ENCODE measurements at places on chromosomes 5 and 9.

GRCh38 chr9:19989213-19989612 lies 200.4 kb upstream of the SLC24A2 start:
- DNase-seq = no peak

DNA sequence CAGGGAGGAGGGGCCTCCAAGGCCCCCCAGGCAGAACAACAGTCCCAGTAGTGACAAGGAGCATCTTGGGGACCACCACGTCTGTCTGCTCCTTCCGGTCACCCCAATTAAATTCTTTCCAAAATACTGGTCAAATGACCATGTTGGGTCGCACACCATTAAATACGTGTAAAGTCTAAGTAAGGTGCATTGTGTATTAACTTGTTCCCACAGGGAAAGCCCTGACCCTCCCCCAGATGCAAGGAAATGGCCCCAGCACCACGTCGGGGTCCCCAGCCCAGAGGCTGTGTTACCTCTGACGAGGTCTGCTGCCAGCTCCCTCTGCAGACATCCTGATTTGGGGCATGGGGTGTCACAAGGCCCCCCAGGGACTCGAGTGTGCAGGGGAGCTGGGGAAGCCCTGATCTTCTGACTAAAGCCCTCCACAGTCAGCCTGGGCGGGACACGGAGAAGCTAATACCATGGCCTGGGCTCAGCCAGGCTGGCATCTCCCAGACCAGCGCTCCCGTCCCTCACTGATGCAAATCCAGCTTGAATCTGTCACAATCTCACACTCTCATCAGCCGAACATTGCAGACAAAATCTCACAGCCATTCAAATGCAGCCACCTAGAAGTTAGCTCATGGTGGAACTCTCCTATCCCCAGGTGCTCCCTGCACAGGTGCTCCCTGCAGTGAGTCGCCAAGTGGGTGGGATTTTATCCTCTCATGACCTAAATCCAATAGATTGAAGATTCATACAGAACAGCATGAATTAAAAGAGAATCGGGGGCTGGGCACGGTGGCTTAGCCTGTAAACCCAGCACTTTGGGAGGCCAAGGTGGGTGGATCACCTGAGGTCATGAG lies 13.6 kb downstream of the TERT start:
- DNase-seq = no peak

DNA sequence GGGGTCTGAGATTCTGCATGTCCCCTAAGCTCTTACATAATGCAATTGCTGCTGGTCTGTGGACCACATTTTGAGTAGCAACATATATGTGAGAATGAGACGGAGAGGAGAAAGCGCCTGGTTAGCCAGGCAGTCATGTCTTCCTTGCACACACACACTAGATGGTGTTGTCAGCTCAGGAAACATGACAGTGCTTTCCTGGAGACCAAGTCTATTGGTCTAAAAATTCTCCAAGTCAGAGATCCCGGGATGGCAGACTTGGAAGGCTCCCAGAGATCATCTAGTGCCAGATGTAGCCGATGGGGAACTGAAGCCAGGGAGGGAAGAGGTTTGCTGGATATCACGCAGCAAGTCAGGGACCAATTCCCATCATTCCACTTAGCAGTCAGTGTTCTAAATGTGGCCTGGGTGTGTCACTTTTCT lies 53.4 kb downstream of the GALNT12 start:
- no peak for DNase-seq

- no peak for DNase-seq
Measured at GRCh38 chr5:109413458-109413857, 3.7 kb upstream of the PJA2 start.

Data from NCI-H1436 treated with DMSO at 0.1 percent for 48 hours (cell line).